ENCODE measurements at places on chromosomes 4 and X.

DNA sequence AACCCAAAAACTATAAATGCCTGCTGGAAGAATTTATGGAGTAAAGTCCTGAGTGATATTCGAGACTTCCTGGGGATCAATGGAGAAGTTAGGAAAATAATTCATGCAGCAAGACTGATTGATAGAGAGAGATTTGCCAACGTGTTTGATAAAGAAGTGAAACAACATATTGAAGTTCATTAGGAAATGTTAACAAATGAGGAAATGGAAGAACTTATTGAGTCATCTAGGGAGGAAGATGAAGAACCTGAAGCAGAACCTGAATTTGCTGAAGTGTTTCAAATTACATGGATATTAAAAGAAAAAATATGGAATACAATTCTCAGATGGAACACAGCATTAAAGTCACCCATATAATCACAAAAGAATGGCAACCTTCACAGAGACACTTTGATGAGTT lies 39.0 kb downstream of the DDX60 start:
- DNase-seq = no peak

- DNase-seq = no peak
These were observed 216.3 kb upstream of the PCDH18 start for GRCh38 chr4:137748616-137749015.

GRCh38 chrX:150365051-150365989 lies 2.2 kb downstream of the MAMLD1 start:
- no peak for DNase-seq

DNA sequence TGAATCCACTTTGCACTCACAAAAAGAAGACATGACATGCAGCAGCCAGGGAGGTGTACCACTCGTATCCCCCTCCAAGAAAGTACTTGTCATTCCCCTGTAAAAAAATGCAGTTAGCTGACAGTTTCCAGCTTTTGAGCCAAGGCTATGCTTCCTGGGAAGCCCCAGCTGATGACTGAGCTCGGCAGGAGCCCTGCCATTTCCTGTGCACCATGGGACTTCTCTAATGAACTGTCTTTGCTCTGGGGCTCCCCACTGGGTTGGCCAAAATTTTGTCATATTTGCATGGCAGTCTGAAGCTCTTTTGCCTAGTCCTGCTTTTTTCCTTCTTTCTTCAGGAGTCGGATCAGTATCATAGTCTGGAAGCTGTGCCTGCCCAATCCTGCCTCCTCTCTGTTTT lies 104.5 kb upstream of the MAOA start:
- DNase-seq = no peak

GRCh38 chr4:157035471-157035870 lies 40.5 kb upstream of the GLRB start:
- no peak for DNase-seq
